ENCODE measurements at places on chromosomes 5 and 9.

- no peak for DNase-seq
Measured at GRCh38 chr9:134304261-134304660, 22.0 kb upstream of the RXRA start.

- DNase-seq: no peak
Measured at GRCh38 chr9:32483343-32483742, 42.7 kb downstream of the RIGI start.

DNA sequence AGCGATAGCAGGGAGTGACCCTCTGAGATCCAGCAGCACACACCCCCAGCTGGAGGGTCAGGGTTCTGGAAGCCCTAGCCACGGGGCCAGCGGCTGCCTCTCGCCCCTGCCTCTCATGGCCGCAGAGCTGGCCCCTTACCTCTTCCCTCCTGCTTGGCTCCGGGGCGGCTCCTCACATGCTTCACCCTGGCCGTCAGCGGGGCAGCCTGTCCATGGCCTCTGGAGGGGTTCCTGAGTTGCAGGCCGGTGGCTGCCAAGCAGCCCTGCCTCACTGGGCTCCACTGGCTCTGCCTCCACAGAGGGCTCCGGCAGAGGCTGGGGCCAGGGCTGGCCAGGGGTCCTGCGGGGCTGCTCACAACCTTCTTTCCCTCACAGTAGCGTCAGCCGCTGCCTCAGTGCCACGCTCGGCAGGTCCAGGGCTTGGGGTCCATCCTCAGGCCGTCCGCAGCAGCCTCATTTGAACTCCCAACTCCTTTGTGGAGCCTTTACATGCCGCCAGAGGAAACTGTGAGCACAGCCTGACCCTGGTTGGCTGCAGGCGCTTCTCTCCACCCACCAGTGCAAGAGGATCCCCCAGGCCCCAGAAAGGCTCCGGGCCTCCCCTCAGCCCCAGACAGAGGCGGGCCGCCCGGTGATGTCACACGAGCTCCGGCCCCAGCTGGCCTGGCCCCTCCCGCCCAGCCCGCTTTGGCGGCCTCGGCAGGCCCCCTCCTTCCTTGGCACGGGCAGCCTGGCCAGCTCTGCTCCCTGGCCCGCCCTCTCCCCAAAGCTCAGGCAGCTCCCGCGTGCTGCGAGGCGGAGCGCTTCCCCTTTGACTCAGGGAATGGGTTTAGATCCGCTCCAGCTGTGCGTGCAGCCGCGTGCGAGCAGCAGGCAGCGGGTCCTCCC lies at the start of gene ANGPTL2:
ANGPTL2 (minus strand) TSS at position 460 of the 888 bp plus-strand sequence. CDS start 13,904 bp downstream, outside the sequence.
- DNase-seq: no peak

DNA sequence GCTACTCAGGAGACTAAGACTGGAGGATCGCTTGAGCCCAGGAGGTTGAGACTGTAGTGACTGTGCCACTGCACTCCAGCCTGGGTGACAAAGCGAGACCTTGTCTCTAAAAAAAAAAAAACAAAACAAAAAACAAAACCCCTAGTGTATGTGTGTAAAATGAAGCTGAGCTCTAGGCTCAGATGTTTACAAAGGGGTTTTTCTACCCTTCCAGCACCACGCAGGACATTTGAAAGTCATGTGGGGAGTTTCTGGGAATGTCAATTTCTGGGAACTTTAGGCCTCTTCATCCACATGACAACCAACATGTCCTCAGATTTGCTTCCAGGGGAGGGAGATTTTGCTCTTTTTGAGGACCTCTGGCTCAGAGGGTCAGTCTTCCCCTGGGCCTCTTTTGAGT lies 42.4 kb upstream of the AIF1L start:
- no peak for DNase-seq

DNA sequence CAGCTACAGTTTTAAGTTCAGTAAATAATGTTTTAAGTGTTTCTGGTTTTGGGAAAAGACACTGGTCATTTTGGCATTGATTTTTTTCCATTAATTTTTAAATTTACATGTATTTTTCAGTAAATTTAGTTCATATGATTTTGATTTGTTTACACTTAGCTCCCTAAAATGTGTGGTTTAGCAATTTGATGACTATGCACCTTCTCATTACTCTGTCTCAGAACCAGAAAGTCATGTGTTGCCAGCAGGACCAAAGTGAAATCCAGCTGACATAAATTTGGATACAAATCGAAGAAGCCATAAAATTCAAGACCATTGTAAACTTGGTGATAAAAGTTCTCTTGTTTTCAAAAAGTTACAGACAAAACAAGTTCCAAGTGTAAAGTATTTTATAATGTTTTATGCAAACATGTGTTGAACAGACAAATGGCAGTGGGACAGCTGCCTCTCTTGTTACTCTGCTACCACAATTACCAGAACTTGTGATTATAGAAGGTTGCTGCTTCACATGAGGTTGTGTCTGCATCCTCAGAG lies 354.8 kb downstream of the NR2F1-AS1 start:
- no peak for DNase-seq

DNA sequence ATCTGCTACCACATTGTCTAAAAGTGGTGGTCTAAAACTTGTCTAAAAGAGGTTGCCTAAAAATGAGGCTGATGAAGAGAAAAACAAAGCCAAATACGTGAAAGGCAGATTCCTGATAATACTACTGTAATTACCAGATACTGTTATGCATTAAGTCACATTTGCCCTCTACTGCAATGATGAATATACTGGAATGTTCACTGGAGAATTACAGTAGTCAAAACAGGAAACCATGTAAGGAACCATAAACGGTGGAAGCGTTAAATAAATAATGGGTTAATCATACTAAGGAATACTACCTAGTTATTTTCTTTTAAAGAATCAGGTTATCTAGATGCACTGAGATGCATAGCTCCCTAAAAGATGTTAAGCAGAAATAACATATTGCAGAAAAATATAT lies 201.3 kb downstream of the MCTP1 start:
- DNase-seq: no peak

DNA sequence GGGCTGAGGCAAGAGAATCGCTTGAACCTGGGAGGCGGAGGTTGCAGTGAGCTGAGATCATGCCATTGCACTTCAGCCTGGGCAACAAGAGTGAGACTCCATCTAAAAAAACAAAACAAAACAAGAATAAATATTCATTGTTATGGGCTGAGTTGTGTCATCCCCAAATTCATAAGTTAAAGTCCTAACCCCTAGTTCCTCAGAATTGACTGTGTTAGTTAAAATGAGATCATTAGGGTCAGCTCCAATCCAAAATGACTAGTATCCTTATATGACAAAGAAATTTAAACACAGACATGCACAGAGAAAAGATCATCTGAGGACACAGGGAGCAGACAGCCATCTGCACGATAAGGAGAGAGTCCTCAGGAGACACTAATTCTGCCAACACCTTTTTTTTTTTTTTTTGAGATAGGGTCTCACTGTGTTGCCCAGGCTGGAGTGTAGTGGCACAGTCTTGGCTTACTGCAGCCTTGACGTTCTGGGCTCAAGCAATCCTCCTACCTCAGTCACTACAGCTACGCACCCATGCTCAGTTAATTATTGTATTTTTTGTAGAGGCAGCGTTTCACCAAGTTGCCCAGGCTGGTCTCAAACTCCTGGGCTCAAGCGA lies 32.1 kb upstream of the GCNT1 start:
- no peak for DNase-seq

DNA sequence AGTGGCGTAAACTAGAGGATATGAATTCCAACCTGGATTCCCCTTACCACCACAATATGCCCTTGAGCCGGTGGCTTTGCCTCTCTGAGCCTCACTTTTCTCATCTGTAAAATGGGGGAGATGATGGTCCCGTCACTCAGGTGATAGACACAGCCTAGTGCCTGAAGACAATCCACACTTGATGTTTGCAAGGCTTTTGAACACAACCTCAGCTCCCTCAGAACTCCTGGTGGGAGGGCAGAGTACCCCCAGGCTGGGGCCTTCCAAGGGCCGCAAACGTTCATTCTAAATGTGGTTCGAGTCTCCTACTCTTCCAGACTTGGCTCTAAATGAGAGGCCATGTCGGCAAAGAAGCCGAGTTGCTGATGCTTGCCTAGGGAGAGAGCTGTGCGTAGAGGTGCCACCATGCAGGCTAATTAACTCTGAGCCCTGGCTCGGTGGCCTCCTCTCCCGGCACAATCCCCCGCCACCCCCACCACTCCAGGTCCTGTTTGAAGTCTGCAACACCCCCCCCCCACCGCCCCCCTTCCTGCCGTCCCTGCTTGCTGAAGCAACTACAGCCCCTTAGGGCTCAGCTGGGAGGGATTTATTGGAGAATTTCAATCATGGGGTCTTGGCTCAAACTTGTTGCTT lies 97.7 kb upstream of the LMX1B start:
- DNase-seq: no peak

- DNase-seq: no peak
Measured at GRCh38 chr5:172113036-172113435, 75.0 kb downstream of the STK10 start.

- no peak for DNase-seq
Measured at GRCh38 chr5:72214168-72214567, 105.9 kb downstream of the MRPS27 start.

DNA sequence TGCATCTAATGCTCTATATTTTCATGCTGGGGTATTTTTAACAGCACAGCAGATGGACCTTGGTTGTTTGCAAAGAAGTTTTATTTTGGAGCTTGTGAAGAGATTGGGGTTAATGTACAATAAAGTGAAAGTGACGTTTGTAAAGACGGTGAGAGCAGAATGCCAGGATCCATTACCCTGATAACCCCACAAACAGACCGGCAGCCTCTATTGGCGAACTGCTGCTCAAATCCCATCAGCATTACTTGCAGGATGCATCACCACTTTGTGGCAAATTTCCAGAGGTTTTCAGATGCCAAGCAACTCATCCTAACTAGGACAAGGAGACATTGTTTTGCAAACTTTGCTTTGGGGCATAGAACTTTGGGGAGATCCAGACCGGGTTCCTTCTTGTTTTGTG lies 383.3 kb upstream of the ZNF462 start:
- DNase-seq: no peak

GRCh38 chr9:112174965-112175795 lies at the start of gene SUSD1:
Gene SUSD1 (minus strand): TSS chr9:112175297. CDS start chr9:112175235, 62 bp downstream.
- no peak for DNase-seq
